ENCODE measurements at places on chromosomes 11 and 22.
A peak's percentile ranks its signal among the peaks of the same experiment; 100 is the strongest.

GRCh38 chr22:41226723-41227655, 13.7 kb downstream of the CHADL start:
- DNase-seq = no peak

DNA sequence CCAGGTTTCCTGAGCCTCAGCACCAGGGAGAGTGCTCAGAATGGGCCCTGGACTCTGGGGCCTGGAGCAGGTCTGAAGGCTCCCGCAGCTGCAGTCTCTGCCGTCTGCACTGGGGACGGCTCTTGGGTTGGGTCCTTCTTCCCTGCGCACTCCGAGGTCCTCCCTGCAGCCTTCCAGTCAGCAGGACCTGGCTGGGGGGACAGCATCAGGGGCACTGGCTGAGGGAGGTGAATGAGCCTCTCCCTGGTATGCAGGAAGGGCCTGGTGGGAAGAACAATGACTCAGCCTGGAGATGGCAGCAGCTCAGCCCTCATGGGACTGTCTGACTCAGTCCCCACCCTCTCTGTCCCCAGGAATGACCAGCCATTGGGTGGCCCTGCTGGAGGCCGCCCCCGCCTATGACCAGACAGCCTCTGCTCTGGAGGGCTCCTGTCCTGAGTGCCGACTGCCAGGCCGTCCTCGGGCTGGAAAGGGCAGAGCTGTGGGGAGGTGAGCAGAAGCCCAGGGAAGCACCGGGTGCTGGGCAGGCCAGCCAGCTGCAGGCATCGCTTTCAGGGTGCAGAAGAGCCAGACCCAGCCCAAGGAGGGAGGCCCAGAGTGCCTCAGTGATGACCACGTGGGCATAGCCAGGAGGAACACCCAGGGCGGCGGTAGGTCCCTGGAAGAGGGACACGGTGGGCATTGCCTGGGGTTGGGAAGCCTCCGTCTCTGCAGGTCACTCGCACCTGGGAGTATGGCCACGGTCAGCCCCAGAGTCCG, 455.0 kb downstream of the BRD1 start:
- DNase-seq = no peak

- DNase-seq = no peak
These were observed 37.1 kb upstream of the AKIP1 start for GRCh38 chr11:8873741-8874405.

- DNase-seq = no peak
These were observed at the start of gene CCDC81 for GRCh38 chr11:86374586-86374985. Gene CCDC81 (plus strand): TSS chr11:86374887. CDS start chr11:86375164, 277 bp downstream.

GRCh38 chr22:41762980-41763779, 37.3 kb upstream of the CCDC134 start:
- DNase-seq = peak; percentile 52

GRCh38 chr22:46067159-46068111, 82.9 kb upstream of the PPARA start:
- no peak for DNase-seq

- no peak for DNase-seq
These were observed 41.0 kb upstream of the TENM4 start for GRCh38 chr11:79481795-79482194.

DNA sequence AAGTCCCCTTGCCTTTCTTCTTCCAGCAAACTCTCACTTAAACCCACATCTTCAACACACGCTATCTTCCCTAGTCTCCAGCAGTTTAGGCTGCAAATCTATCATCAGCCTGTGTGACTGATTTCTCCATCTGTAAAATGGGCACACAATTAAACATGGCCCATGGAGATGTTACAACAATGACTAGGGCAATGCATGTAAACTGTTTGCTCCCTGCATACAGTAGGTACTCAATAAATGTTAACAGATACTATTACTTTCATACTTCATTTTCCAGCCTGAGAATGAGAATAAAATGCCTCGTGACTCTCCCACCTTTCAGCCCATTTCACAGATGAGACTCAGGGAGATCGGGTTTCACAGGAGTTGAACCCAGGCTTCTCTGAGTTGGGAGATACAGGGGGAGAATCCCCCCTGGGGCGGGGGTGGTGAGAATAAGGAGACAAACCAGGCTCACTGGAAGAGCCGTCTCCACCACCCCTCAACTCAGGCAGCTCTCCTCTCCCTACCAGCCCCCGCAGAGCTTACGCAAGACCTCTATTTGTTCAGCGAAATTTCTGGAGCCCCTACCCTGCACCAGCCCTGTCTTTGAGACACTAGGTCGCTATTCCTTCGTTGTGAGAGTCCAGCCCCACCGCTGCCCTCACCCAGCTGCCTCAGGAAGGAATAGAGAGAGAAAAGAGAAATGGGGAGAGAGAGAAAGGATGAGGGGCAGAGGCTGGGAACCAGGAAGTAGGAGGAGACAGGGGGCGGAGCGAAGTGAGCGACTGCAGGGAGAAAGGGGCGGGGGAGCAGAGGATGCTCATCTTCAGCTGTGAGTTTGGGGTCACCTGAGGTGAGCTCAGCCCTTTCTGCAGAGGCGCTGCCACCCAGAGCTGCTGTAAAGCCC, 42.1 kb upstream of the KLHL35 start:
- peak; percentile 38 for DNase-seq

DNA sequence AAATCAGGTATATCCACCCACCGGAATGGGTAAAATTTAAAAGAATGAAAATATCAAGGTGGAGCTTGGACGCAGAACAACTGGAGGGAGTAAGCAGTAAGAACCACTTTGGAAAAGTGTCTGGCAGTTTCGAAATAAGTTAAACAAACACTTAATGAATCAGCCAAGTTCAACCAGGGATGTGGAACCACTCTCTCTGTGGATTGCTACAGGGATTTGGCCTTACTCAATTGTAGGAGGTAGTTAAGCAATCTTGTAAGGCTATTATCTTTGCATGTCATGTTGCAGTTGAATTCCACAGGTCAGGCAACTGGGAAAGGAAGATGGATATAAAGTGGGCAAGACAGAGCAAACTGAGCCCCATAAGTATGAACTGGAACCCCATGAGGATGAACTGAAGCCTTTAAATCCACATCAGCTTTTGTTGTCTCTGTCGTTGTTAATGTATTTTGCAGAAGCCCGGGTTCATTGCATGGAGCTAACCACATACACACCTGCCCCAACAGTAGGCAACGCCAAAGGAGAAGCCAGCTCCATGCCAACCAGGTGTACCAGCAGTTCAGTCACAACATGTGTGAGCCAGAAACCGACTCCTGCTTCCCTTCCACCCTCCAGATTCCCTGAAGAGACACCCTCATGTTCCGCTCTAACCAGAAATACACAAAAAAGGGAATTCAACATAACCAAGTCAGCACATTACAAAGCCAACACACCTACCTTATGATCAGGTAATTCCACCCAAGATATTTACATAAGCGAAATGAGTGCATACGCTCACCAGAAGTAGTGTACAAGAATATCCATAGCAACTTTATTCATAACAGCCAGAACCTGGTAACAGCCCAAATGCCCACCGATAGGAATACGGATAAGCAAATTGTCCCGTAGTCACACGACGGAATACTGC, 8.0 kb upstream of the SLC43A3 start:
- DNase-seq = no peak

DNA sequence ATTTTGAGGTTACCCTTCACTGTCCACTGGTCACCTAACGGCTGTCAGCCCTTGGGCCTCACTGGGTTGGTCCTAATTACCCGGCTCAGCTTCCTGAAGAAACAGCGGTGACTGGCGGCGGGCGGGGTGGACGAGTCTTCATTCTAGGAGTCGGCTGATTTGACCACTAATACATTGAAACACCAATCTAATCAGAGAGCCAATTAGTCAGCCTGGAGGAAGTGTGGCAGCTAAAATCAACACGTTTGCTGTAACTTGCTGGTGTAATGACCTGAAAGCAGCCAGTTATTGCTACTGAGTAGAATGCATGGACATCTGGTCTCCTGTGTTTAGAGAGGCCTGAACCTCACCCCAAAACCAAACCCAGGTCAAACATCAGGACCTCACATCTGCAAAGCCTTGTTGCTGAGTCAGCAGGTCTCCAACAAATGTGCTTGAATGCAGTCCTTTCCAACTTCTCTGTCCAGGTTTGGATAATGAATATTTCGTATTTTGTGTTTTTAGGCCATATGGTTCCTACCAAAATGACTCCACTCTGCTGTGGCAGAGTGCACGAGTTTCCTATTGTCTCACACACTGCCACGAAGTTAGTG, 496.4 kb downstream of the BRD1 start:
- no peak for DNase-seq

DNA sequence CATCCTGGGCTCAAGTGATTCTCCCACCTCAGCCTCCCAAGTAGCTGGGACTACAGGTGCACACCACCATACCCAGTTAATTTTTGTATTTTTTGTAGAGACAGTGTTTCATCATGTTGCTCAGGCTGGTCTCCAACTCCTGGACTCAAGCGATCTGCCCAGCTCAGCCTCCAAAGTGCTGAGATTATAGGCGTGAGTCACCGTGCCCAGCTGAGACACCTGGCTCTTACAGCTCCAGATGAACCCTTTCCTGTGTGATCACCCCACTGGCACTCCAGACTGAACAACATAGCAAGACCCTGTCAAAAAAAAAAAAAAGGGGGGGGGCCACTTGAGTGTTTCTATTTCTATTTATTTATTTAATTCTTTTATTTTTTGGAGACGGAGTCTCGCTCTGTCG, 1.0 kb upstream of the ADSL start:
- DNase-seq = no peak

DNA sequence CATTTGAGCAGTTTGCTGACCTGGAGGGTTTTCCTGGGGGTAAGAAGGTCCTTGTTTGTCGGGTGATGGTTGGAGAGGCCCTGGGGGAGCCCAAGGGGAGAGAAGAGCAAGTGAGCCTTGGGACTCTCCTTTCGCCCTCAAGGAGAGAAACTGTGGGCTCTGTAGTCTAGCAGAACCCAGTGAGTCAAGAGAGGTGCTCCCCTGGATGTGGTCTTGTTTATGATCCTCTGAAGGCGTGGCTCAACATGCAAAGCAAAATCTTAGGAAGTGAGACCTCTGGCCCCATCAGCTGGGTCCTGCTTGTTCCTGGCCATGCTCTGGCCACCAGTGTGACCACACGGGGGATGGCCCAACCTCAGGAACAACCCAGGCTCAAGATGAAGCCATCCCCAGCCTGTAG, 66.5 kb upstream of the ALX4 start:
- DNase-seq = no peak

- no peak for DNase-seq
These were observed 38.1 kb upstream of the B3GAT1 start for GRCh38 chr11:134450186-134450585.

DNA sequence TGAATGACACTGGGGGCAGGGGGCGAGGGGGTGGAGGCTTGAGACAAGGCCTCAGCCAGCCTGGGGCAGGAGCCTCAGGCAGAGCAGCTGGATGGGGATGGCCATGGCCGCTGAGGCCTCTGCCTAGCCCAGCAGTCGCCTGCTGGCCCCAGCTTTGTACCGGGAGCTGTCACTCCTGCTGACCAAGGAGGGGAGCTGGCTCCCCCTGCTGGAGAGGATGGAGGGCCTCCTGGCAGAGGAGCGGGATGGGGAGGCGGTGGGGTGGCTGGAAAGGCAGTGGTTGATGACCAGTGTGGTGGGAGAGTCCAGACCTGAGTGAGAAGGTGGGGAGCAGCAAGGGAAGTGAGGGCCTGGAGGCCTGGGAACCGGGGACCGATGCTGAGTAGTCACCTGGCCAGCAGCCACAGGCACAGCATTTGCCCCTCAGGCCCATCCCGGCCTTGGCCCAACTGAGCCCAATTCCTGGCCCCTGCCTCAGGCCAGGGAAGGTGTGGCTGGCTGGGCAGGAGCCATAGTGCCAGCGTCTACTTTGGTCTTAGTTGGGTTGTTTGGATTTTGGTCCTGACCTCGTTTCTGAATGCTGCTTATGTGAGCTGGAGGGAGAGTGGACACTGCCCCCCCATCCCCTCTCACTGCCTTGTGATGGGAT, 6.0 kb upstream of the SUSD2 start:
- DNase-seq = peak; percentile 83

DNA sequence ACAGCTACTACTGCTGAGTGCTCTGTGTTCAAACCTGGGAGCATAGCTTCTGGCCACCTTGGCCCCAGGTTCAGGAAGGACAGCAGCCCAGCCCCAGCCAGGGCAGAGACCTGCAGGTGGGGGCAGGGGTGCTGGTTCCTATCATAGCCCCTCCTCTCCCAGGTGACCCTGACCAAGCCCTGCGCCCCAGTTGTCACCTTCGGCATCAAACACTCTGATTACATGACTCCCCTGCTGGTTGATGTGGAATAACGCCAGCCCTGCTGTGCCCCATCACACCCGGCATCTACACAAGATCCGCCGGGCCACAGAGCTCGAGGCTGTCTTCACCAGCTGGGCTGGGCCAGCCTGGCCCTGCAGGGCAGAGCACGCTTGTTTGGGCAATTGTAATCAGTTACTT, 6.9 kb downstream of the SCGB1C1 start:
- no peak for DNase-seq

- no peak for DNase-seq
These were observed 101.7 kb downstream of the CWC15 start for GRCh38 chr11:94871491-94872185.

- no peak for DNase-seq
These were observed 19.6 kb downstream of the FGF3 start for GRCh38 chr11:69799582-69799981.
